Nephron progenitor cell (in vitro differentiated cells): ENCODE measurements at places on chromosomes 4 and X.

DNA sequence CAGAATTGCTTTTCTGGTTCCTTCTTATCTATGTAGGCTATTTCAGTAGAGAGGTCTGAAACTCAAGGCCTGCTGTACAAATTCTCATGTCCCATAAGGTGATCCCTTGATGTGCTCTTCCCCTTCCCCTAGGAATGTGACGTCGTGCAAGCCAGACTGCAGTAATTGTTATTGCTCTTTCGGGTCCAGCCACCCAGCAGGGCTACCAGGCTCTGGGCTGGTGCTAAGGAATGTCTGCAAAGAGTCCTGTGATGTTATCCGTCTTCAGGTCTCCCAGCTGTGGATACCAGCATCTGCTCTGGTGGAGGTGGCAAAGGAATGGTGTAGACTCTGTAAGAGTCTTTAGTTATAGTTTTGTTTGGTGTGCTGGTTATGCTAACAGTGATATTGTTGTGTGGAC, 378.7 kb downstream of the C4orf33 start:
- peaks cover 4% of the 10 kb centered on the region for H3K27me3 ChIP-seq
- no peak overlapping the region for H3K4me3 ChIP-seq

- no peaks in the 10 kb centered on the region for H3K4me1 ChIP-seq
- peak overlapping the region; percentile 7 for H3K27ac ChIP-seq
- no peak overlapping the region for H3K4me3 ChIP-seq
- no peak for DNase-seq
- no peaks in the 10 kb centered on the region for H3K36me3 ChIP-seq
These were observed 112.6 kb downstream of the ANK2 start for GRCh38 chr4:113162089-113162488.

- no peak for DNase-seq
- peaks cover 16% of the 10 kb centered on the region for H3K36me3 ChIP-seq
- no peaks in the 10 kb centered on the region for H3K27me3 ChIP-seq
- no peak overlapping the region for H3K4me3 ChIP-seq
- H3K27ac ChIP-seq, result no peak overlapping the region
- peaks cover 21% of the 10 kb centered on the region for H3K4me1 ChIP-seq
These were observed 203.7 kb downstream of the BMPR1B start for GRCh38 chr4:94961420-94961819.

- no peak overlapping the region for H3K27ac ChIP-seq
- H3K27me3 ChIP-seq, result no peaks in the 10 kb centered on the region
- H3K4me3 ChIP-seq, result no peak overlapping the region
- H3K4me1 ChIP-seq, result peaks cover 26% of the 10 kb centered on the region
- H3K36me3 ChIP-seq, result peaks cover 60% of the 10 kb centered on the region
These were observed 5.9 kb downstream of the CDK16 start for GRCh38 chrX:47224266-47224895.

DNA sequence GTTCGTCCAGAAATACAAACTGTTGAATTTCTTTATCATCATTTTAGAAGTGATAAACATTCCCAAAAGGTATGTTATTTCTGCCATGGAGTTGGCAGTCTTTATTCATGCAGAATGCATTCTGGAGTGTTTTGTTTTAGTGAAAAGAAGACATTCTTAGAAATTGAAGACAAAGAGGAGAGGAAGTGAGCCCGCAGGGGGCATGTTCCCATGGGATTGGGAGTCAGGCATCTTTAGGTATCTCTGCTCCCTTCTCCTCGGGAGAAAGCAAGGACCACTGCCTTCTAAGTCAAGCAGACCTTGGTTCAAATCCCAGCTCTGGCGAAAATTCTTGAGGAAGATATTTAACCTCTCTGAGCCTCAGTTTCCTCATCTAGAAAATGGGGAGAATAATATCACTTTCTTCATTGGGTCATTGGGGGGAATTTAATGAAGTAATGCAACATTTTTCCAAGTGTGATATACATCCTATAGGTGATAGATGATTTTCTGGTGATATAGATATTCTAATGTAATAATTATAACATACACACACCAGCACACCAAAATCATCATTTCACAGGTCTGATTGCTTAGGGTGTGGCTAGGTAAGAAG, 26.5 kb upstream of the CHRNA9 start:
- peaks cover 45% of the 10 kb centered on the region for H3K4me1 ChIP-seq
- H3K27ac ChIP-seq, result no peak overlapping the region
- no peak overlapping the region for H3K4me3 ChIP-seq
- H3K36me3 ChIP-seq, result peaks cover 5% of the 10 kb centered on the region

DNA sequence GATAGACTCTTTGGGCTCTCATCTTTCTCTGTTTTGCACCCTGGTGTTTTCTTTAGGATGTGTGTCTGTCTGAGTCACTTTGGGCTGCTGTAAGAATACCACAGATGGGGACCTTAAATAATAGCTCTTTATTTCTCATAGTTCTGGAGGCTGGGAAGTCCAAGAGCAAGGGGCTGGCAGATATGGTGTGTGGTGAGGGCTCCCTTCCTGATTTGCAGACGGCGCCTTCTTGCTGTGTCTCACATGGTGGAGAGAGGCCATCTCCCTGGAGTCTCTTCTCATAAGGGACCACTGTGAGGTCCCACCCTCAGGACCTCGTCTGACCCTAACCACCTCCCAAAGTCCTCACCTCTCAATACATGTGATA, 93.7 kb upstream of the ADRA2C start:
- H3K4me3 ChIP-seq, result no peak overlapping the region
- H3K27ac ChIP-seq, result no peak overlapping the region
- H3K36me3 ChIP-seq, result peaks cover 5% of the 10 kb centered on the region
- H3K27me3 ChIP-seq, result peaks cover 21% of the 10 kb centered on the region

DNA sequence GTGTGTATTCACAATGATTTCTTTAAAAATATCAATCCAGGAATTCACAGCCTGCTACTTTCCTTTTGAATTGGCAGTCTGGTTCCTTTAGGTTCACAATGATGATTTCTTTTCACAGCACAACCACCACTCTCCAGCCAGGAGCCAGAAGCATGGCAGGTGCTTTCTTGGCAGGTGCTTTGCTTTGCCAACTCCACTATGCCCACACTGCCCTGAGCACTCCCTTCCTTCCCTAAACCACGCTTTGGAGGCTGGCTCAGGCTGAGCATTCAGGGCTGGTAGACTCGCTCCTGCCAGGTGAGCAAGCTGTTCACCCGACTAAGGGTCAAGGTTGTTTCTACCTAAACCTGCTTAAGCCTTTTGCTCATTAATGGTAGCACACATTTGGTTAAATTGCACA, 184.5 kb downstream of the SH3KBP1 start:
- DNase-seq, result no peak
- H3K4me3 ChIP-seq, result no peak overlapping the region
- H3K27ac ChIP-seq, result no peak overlapping the region
- H3K27me3 ChIP-seq, result no peaks in the 10 kb centered on the region
- peaks cover 12% of the 10 kb centered on the region for H3K4me1 ChIP-seq

DNA sequence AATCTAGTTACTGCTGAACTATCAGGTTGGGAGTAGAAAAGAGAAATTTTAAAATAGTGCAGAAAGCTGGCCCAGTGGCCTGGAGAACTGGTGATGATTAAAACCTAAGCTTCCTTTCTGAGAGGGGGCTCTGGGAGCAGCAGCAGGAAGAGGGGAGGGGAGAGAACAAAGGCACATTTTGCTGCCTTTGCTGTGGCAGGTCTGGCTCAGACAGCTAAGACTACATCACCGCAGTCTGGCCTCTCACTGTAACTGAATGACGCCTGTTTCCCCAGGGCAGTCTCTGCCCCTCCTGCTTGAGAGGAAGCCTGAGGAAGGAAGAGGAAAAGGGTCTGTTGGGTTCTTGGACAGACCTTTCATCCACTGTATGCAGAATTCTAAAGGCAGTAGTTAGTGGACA, 148.5 kb downstream of the FRAS1 start:
- no peaks in the 10 kb centered on the region for H3K36me3 ChIP-seq
- peaks cover 44% of the 10 kb centered on the region for H3K4me1 ChIP-seq
- H3K27ac ChIP-seq, result peak overlapping the region; percentile 58
- H3K27me3 ChIP-seq, result no peaks in the 10 kb centered on the region
- H3K4me3 ChIP-seq, result no peak overlapping the region

DNA sequence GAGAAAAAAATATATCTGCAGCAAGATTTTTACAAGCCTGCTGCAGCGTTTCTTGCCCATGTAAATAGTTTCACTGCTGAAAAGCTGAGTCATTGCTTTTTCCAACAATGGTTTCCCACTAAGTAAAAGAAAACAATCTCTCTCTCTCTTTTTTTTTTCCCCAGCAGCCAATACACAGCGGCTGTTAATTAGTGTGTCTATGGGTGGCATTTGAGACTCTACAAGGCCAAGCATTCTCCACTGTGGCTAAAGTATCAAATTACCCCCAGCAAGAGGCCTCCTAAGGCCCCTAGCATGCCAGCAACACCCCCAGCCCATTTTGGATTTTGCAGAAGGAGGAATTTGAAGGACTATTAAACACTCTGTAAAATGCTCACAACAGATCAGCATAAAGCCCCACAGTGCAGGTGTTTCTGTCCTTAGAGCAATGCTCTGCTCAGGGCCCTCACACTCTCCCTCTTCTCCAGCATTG, 837.4 kb downstream of the TRIML1 start:
- DNase-seq, result peak; percentile 10
- peak overlapping the region; percentile 70 for H3K27ac ChIP-seq
- H3K36me3 ChIP-seq, result no peaks in the 10 kb centered on the region
- H3K4me1 ChIP-seq, result peaks cover 33% of the 10 kb centered on the region
- no peaks in the 10 kb centered on the region for H3K27me3 ChIP-seq
- H3K4me3 ChIP-seq, result peak overlapping the region; percentile 49

DNA sequence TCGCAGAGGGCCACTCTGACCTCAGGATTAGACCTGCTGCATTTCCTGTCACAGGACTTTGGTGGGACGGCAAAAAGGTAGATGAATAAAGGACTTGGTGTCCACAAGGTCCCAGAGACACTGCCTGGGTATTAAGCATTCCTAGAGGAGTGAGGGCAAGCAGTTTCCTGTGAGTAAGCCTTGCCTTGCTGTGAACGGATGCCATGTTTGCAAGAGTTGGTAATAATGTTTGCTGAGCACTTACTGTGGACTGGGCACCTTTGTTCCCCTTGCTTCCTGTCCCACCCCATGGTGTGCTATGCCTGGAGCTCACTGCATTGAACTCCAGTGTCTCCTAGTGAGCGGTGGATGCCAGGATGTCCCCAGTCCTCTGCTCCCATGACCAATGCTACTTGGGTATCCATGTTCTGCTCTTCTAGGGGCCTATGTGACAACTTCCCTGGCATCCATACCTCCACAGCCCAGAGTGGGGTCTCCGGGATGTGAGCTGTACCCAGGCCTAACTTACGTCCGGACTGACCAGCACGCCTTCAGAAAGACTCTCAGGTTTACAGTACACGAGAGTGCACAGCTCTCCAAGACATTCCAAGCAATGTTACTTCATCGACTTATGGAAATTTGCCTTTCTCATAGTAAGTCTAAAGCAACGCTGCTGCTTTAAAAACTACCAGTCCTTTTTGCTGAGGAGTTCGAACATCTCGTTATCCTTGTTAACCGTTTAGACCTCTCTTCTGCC, 95.5 kb upstream of the MSX1 start:
- no peak overlapping the region for H3K4me3 ChIP-seq
- DNase-seq, result no peak
- H3K4me1 ChIP-seq, result peaks cover 73% of the 10 kb centered on the region
- H3K27ac ChIP-seq, result no peak overlapping the region

DNA sequence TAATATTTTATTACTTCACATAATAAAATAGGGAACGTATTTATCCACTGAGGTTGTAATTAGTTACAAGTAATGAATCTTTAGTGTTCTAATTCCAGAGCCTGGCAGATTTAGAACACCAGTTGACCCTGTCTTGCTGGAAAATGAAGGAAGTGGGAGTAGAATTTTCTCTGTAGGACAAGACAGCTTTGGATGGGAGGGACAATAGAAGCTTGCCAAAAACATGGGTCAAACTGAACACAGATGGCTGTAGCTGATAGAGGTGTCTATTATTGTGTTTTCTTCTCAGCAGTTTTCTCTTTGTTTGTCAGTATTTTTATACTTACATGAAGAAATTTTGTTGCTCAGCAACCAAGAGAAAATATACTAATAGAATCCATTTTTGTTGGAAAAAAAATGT, 20.2 kb downstream of the FAT4 start:
- no peak overlapping the region for H3K27ac ChIP-seq
- H3K36me3 ChIP-seq, result no peaks in the 10 kb centered on the region
- H3K27me3 ChIP-seq, result no peaks in the 10 kb centered on the region
- no peaks in the 10 kb centered on the region for H3K4me1 ChIP-seq
- no peak overlapping the region for H3K4me3 ChIP-seq

DNA sequence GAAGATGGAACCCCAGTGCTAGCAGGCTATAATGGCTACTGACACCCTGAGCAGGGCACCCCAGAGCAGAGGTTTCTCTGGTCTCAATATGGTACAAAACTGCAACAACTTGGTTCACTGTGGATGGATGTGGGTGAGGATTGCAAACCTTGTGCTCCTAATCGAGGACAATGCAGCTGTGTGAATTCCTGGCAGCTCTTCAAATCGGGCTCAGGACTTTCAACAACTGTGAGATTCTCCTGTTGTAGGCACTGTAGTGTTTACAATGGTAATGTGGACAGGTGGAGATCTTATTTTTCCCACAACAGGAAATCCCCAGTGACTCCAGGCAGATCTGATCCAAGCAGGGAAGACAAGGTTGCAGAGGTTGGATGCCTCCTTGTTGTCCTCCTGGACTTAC, 101.5 kb downstream of the RCHY1 start:
- H3K4me3 ChIP-seq, result no peak overlapping the region
- no peaks in the 10 kb centered on the region for H3K27me3 ChIP-seq
- no peak overlapping the region for H3K27ac ChIP-seq

- H3K27me3 ChIP-seq, result peaks cover 30% of the 10 kb centered on the region
- no peak for DNase-seq
- H3K4me1 ChIP-seq, result peaks cover 18% of the 10 kb centered on the region
- no peak overlapping the region for H3K27ac ChIP-seq
- H3K4me3 ChIP-seq, result peak overlapping the region; percentile 94
These were observed 653 bp downstream of the PLA2G12A start for GRCh38 chr4:109729117-109729717.

- DNase-seq, result no peak
- H3K4me3 ChIP-seq, result no peak overlapping the region
- H3K27me3 ChIP-seq, result peaks cover 6% of the 10 kb centered on the region
- H3K27ac ChIP-seq, result no peak overlapping the region
- H3K4me1 ChIP-seq, result no peaks in the 10 kb centered on the region
- no peaks in the 10 kb centered on the region for H3K36me3 ChIP-seq
These were observed 24.4 kb downstream of the DCX start for GRCh38 chrX:111387470-111388070.
